ENCODE measurements at places on chromosomes 16 and 17.

- DNase-seq, result no peak
Measured at GRCh38 chr16:78984887-78985464, 615.6 kb downstream of the MAF start.

GRCh38 chr17:8227238-8227581, 16.8 kb upstream of the AURKB start:
- DNase-seq, result no peak

DNA sequence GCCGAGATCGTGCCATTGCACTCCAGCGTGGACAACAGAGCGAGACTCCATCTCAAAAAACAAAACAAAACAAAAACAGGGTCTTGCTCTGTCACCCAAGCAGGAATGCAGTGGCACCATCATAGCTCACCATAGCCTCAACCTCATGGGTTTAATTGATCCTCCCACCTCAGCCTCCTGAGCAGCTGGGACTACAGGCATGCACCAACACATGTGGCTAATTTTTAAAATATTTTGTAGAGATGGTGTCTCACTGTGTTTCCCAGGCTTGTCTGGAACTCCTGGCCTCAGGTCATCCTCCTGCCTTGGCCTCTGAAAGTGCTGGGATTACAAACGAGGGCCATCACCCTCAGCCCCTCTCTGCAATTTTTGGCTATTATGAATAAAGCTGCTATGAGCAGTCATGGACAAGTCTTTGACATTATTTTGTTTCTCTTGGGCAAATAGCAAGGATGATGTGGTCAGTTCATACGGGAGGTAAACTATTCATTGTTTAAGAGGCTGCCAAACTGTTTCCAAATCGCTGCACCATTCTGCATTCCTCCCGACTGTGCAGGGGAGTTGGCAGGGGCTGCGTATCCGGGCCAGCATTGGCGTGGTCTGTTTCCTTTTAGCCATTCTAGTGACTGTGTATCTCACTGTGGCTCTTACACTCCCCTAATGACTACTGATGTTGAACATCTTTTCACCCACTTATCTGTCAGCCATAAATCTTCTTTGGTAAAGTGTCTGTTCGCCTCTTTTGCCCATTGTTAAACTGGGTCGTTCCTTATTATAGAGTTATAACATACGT, 21.1 kb downstream of the EIF4A3 start:
- DNase-seq, result no peak

GRCh38 chr16:79847101-79847500, 246.6 kb upstream of the MAF start:
- no peak for DNase-seq

Measured in stimulated activated CD8-positive, alpha-beta memory T cell treated with anti-CD3 and anti-CD28 coated beads, Interleukin-7, amount 100 ng/mL, for 48 hours (primary cell).